ENCODE measurements at places on chromosomes 5 and 9.

GRCh38 chr9:100819980-100820379 lies 208.5 kb upstream of the PLPPR1 start:
- DNase-seq, result no peak

GRCh38 chr5:93192087-93192486 lies 388.9 kb downstream of the NR2F1-AS1 start:
- no peak for DNase-seq

- DNase-seq, result no peak
Measured at GRCh38 chr5:74372051-74372450, 268.5 kb downstream of the ENC1 start.

- no peak for DNase-seq
Measured at GRCh38 chr9:123283048-123283408, 14.6 kb upstream of the STRBP start.

GRCh38 chr5:143592648-143593047 lies 189.2 kb upstream of the NR3C1 start:
- no peak for DNase-seq

- no peak for DNase-seq
Measured at GRCh38 chr5:170312666-170313065, 15.1 kb upstream of the LCP2 start.

GRCh38 chr5:77337686-77338085 lies 127.2 kb downstream of the PDE8B start:
- no peak for DNase-seq

- no peak for DNase-seq
Measured at GRCh38 chr5:176540956-176541337, 3.7 kb upstream of the RNF44 start.

DNA sequence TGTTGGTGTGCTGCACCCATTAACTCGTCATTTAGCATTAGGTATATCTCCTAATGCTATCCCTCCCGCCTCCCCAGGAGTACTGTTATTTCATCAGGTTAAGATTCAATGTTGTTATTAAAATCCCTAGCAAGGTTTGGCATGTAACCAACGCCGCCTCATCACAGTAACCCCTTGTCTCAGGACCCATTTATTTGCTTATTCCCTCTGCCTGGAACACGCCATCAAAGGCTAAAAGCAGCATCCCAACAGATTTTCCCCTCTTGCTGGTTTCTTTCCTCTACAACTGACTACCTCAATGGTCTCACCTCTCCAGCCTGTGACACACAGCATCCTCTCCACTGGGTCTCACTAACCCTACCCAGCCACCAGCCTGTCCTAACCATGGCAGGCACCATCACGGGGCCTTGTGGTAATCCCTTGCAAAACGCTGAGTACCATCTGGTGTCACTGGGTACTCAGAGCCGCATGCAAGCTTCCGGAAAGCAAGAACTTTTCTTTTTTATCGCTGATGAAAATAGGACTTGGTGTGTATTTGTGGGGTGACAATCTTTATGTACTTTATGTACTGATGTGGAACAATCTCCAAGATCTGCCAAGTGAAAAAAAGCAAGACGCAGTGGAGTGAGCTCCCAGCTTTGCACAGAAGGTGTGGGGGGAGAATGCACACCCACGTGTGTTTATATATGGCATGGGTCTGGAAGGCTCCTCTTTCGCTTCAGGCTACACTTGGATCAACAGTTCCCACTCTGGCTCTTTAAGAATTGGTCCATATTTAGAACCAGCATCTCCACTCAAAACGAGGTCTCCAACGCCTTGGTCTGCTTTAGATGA lies 6.1 kb downstream of the RPS14 start:
- DNase-seq, result no peak

- no peak for DNase-seq
Measured at GRCh38 chr5:116377276-116378006, 197.2 kb downstream of the SEMA6A start.

GRCh38 chr5:11672385-11673085 lies 231.7 kb downstream of the CTNND2 start:
- no peak for DNase-seq

All from stimulated activated CD8-positive, alpha-beta memory T cell treated with anti-CD3 and anti-CD28 coated beads, Interleukin-2, amount 100 ng/mL, for 1 hour (primary cell).